ENCODE measurements at places on chromosomes 6 and 20.

- DNase-seq, result no peak
These were observed 98.3 kb downstream of the HAO1 start for GRCh38 chr20:7841971-7842310.

- DNase-seq, result no peak
These were observed 25.8 kb upstream of the MTRF1L start for GRCh38 chr6:153028286-153028685.

DNA sequence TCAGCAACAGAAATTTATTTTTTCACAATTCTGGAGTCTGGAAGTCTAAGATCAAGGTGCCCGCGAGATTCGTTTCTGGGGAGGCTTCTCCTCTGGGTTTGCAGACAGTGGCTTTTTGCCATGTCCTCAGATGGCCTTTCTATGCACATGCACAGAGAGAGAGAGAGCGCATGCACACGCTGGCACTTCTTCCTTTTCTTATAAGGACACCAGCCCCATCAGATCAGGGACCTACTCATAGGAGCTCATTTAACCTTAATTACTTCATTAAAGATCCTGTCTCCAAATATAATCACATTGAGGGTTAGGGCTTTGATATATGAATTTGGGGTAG, 260.7 kb upstream of the PLCB4 start:
- DNase-seq, result no peak

DNA sequence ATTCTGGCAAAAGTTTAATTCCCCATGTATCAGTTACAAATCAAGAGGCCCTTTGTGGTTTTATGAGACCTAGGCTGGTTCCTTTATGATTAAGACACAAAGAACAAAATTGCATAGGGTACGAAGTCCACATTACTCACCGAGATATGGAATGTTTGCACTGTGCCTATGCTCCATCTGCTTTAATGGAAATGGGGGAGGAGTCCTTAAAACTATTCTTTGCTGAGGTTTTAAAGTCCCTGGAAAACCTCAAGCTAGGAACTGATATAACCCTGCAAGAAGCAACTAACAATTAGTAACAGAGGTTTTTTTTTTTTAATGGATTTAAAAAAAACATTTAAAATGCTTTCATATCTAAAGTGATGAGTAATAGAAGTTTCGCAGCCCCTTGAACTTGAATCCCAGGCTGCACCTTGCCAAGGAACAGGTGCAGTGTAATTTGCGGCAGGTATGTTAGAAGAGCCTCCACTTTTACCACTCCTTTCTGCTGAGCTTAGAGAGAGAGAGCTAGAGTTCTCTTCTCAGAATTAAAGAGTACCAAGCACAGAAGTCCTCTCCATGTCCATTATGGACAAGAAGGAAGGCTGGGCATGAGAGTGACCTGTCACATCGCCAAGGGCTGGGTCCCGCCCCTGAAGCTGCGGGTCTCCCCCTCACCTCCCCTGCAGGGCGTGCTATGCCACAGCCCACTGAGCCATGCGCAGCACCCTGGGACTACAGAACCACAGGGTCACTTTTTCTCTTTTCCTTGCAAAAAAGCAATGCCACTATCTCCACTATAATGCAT, 2.3 kb downstream of the SERPINB1 start:
- no peak for DNase-seq

DNA sequence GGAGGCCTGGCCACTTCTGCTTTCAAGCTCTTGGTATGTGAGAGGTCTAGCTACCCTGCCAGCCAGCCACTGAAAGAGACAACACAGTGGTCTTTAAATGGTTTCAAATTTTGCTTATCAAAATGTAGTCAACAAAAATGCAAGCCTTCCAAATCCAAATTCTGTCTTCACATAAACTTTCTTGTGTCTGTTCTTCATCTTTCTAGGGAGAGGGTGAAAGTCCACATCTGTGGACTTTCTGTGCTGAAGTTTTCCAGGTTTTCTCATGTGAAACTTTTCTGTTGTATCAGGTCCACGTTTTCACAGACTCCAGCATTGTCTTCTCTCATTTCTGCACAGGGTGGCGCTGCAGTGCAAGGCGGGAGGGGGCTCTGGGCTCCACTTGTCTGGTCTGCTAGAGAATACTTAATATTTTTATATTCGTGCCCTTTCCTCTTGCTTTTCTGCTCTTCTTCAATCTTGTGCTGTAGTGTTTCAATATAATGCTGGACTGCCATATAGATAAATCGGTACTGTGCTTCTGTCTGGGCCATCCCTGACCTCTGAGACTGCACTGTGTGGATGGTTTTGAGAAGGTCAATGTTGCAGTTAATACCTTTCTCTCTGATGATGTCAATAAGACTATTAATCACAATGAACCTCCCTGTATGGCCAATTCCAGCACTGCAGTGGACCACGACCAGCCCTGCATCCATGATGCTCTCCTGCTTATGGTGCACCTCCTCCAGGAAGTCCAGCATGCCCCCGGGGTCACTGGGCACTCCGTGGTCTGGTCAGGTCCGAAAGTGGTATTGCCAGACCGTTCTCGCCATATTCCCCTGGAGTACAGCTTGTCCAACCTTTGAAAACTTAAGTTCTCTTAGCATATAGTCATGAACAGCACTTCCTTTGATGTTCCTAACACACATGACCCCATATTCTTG, 161.6 kb upstream of the TNFAIP3 start:
- DNase-seq, result peak; percentile 17

All from NCI-H1436 (cell line).